ENCODE measurements at places on chromosomes 5 and 9.

DNA sequence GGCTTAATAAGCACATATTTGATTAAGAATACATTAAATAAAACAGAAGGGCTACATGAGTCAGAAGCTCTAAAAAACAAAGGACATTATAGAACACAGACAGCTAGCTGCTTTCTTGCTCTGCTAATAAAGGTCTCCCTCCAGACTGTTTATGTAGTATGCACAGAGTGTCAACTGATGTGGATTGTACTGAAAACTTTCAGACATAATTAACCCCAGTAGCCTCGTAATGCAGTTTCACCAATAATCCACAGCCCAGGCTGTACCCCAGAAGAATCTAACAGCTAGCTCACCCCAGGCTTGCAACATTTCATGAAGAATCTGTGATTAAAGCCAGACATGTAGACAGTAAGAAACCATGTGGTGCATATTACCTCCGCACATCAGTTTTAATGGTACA, 30.8 kb downstream of the FGF10 start:
- no peak for DNase-seq

GRCh38 chr5:112338681-112339337, 80.3 kb downstream of the EPB41L4A start:
- DNase-seq: no peak

DNA sequence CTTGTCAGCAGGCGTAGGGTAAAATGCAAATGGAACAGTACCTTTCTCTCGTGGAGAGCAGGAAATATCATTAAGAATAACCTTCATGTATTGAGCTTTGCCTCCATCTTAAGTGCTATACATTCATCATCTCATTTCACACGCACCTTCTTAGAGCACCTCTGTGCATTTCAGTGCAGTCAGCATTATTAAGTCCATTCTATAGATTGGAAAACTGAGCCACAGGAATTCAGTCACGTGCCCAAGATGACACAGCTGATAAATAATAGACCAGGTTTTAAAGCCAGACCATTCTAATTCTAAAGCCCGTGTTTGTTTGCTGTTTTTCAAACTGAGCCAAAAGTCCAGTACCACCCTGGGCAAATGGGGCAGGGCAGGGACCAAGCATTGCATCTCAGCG, 109.2 kb upstream of the WWC1 start:
- DNase-seq: no peak

DNA sequence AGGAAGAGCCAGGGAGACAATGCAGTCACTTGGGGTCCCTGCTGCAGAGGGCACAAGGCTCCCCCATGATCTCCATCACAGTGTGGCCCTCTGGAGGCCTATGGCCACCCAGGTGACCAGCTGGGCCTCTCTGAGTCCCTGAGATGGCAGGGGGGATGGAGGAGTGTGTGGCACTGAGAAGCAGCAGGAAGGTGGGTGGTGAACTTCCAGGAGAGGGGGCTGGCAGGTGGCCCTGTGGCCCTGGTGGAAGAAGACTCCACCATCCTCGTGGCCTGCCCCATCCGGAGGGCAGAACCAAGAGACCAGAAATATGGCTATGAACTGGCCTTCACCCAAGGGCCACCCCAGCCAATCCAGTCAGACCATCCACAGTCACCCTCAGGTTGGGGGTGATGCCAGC, 31.7 kb upstream of the AFAP1L1 start:
- no peak for DNase-seq

- no peak for DNase-seq
Observed at GRCh38 chr5:96835791-96836191, 28.0 kb upstream of the ERAP1 start.

GRCh38 chr5:58025809-58026208, 434.1 kb downstream of the PLK2 start:
- DNase-seq: peak; percentile 0

- DNase-seq: no peak
Observed at GRCh38 chr9:19785230-19785629, 3.6 kb downstream of the SLC24A2 start.

GRCh38 chr5:151685749-151686673, 704 bp downstream of the SPARC start:
- no peak for DNase-seq

GRCh38 chr9:21576331-21577189, 94.4 kb upstream of the IFNE start:
- peak; percentile 81 for DNase-seq

- DNase-seq: no peak
Observed at GRCh38 chr9:135888766-135889394, 18.5 kb downstream of the CAMSAP1 start.

- DNase-seq: no peak
Observed at GRCh38 chr5:161700065-161700464, 14.5 kb downstream of the GABRA6 start.

GRCh38 chr5:149277801-149278200, 6.1 kb downstream of the AFAP1L1 start:
- DNase-seq: no peak

- no peak for DNase-seq
Observed at GRCh38 chr5:83102364-83102980, 25.1 kb downstream of the XRCC4 start.

DNA sequence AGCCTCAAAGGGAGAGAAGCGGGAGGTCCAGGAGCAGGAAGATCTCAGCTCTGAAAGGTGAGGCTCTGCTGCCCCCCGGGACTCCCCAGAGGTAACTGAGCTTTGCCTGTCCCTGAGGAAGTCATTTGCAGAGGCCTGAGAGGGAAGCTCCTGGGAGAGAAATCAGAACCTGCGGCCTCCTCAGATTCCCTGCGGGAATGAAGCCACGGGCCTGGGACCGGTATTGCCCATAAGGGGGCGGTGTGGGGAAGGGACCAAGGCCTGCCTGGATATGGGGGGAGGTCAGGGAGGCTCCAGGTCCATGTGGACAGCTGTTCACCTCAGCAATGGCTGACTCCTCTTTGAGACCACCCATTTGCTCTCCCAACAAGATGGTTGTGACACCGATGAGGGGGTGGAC, 1.3 kb downstream of the SPATA31E1 start:
- peak; percentile 10 for DNase-seq

- peak; percentile 69 for DNase-seq
Observed at GRCh38 chr9:19201899-19202891, 28.3 kb upstream of the DENND4C start.

DNA sequence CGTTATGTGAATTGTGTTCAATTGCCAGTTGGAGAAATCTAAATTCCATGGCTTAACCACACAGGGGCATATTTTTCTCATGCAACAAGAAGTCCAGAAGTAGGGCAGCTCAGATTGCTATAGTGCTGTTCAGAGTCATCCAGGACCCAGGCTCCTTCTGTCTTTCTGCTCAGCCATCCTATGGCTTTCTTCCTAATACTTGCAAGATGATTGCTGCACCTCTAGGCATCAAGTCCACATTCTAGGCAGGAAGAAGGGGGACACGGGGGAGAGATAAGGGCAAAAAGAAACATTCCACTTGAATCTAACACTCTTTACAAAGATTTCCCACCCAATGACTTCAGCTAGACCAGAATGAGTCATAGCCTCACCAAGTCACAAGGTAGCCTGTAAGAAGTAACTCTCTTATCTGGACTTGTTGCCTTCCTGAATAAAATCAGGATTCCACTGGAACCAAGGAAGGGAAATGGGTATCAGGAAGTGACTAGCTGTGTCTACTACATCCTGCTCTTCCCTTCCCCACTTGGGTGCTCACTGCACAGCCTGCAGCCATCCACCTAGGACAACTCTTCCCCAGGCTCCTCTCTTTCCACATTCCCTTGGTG, 5.3 kb downstream of the ERAP2 start:
- peak; percentile 47 for DNase-seq

DNA sequence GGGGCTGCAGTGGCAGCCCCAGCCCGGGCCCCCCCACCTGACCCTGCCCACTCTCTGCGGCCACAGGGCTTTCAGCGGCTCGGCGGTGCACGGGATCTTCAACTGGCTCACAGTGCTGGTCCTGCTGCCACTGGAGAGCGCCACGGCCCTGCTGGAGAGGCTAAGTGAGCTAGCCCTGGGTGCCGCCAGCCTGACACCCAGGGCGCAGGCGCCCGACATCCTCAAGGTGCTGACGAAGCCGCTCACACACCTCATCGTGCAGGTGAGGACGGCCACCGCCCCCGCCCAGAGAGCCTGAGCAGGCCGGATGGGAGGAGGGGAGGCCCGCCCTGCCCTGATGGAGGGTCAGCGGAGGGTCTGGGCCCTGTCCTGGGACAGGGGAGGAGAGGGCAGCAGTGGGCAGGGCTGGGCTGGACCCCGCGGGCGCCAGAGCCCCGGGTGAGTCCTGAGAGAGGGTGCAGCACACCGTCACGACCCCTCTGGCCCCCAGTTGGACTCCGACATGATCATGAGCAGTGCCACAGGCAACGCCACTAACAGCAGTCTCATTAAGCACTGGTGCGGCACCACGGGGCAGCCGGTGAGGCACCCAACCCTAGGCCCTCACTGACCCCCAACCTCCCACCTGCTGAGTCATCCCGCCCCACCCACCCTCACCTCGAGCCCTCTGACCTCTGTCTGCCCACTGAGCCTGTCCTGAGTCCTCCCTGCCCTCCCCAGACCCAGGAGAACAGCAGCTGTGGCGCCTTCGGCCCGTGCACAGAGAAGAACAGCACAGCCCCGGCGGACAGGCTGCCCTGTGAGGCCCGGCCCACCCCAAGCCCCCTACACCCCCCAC, 2.7 kb downstream of the SLC34A3 start:
- DNase-seq: peak; percentile 57

DNA sequence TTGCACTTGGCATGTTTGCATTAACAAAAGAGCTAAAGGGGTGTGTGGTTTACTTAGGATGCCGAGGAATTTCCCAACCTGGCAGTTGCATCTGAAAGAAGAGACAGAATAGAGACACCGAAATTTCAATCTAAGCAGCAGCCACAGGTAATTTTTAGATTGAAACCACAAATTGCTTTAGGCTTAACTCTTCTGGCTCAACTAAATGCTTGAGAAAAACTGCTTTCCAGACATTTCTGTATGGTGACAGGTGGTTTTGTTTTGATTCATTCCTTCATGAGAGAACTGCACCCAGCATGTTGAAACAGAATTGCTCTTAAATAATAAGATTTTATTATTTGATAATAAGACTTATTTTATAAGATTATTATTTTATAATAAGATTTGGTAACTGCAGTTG, 21.5 kb downstream of the SECISBP2 start:
- DNase-seq: no peak

GRCh38 chr5:161420521-161420920, 126.0 kb downstream of the GABRB2 start:
- no peak for DNase-seq

- DNase-seq: no peak
Observed at GRCh38 chr5:82466986-82467561, 188.9 kb upstream of the RPS23 start.

DNA sequence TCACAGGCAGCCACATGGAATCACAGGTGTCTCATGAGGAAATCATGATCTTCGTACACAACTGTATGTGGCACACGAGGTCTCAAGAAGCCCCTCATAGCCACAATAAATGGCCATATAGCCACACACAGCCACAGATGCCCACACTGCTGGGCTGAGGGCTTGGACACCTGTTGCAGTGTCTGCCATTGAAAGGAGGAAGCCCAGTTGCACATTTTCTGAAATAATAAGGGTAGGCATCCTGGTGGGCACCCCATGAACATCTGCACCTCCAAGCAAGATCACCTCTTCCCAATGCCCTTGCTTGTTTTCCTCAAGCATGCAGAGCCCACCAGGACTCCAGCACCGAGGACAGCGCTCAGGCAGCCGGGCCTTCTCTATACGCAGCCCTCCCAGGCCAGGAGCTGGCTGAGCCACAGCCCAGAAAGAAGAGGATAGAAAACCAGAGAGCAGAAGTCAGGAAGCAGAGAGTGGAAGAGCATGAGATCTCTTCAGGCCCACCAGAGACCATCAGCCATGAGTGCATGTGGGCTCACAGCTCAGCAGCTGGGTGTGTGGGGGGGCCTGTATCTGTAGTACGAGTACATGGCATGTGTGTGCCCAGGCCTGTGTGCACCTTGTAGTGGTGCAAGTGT, 1.0 kb upstream of the ACSL6 start:
- DNase-seq: peak; percentile 16

- DNase-seq: no peak
Observed at GRCh38 chr9:132238992-132239391, 77.1 kb downstream of the NTNG2 start.

DNA sequence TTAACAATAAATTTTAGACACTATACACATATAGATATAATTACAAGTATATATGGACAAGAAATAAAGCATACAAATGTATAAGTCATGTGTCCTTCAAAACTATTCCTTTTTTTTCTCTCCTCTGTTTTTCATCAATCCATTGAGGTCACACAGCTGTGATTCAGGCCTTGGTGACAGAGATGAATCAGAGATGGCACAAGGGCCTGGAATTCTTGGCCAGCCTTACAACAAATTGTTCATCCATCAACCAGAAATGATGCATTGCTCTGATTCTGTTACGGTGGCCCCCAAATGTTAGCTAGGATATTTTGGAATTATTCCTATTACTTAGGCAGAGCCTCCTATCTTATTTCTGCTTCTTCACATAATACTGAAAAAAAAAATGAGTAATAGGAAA, 108.7 kb upstream of the MPDZ start:
- DNase-seq: no peak

DNA sequence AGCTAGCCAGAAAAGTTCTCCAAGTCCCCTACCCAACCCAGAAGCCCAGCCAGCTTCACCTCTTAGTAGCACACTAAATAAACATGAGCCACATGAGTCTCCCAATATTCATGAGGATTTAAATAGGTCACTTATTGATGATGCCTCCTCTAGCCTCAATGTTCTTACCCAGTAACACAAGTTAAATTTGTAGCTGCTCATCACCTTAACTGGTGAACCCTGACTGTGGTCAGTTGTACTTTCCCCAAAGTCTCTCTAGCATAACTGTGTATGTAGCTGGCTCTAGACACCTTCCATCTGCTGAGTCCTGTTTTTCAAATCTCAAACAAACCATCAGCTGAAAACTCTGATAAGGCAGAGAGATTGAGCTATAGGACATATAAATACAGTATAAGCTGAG, 100.3 kb upstream of the ELAVL2 start:
- no peak for DNase-seq

DNA sequence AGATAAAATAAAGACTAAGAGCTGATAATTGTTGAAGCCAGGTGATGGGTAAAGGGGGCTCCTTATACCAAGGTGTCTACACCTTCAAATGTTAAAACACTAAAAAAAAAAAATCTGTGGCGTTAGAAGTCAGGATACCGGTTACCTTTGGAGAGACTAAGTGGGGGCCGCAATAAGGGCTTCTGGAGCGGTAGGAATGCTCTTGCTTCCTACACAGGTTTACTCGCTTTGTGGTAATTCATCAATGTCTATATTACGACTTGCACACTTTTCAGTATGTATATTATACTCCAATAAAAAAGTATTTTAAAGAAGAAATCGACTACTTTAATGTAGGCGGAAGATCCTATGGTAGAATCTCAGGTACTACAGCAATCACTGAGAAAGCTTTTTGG, 12.5 kb downstream of the MRPS27 start:
- no peak for DNase-seq

- DNase-seq: no peak
Observed at GRCh38 chr5:150067405-150067960, 18.9 kb downstream of the CSF1R start.

GRCh38 chr5:89268460-89268859, 385.5 kb upstream of the MEF2C start:
- peak; percentile 16 for DNase-seq

- DNase-seq: no peak
Observed at GRCh38 chr9:104313396-104314110, 190.5 kb upstream of the OR13F1 start.

GRCh38 chr5:94832685-94833084, 214.2 kb downstream of the SLF1 start:
- no peak for DNase-seq

GRCh38 chr5:7897014-7897600, 28.2 kb downstream of the MTRR start:
- peak; percentile 79 for DNase-seq

- DNase-seq: no peak
Observed at GRCh38 chr5:158384535-158385481, 525.9 kb upstream of the CLINT1 start.

All from HT-29 (cell line).